ENCODE measurements at places on chromosomes 4 and X.

- DNase-seq, result no peak
Measured at GRCh38 chr4:65798498-65799127, 128.3 kb upstream of the EPHA5 start.

DNA sequence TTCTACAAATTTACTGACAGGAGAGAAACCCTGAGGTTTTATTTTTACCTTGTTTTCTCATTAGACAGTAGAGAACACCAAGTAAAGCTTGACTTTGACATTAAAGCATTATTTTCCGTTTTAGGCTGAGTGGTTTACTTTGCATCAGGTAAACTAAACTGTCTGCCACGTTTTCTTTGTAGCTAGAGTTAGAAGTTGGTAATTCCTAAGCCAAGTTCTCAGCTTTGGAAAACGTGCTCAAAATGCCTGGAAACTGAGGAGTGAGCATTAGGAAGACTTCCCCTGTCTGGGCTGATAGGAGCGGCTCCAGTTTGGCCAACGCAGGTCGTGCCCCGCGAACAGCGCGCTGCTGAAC, 819 bp downstream of the PDLIM3 start:
- DNase-seq, result no peak

DNA sequence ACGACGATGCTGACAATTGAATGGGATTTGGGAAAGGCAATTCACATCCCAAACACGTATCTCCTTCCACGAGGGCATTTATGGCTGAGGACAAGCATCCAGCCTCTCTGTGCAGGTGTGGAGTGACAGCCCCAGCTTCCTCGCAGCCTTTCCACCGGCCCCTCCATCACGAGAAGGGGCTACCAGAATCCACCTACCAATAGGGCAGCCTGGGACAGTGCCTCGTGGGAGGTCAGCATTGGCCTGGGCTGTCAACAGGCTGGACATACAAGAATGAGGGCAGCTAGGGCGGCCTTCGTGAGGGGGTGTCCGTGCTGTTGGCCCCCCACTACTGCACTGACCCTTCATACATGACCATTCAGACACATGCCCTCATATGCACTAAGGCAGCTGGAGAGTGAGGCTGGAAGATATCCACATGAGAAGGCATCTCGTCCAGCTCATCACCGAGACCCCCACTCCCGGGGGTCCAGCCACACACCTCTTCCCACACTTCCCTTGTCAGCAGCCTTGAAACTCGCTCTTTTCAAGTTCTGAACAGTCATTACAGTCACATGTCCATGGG, 81.0 kb upstream of the ADRA2C start:
- DNase-seq, result no peak

GRCh38 chrX:139882299-139882698, 50.6 kb downstream of the ATP11C start:
- no peak for DNase-seq

GRCh38 chr4:142416121-142416520, 430.0 kb downstream of the INPP4B start:
- no peak for DNase-seq

- DNase-seq, result no peak
Measured at GRCh38 chr4:113404841-113405240, 355.4 kb downstream of the ANK2 start.

- no peak for DNase-seq
Measured at GRCh38 chr4:109921384-109921808, 8.7 kb downstream of the EGF start.

DNA sequence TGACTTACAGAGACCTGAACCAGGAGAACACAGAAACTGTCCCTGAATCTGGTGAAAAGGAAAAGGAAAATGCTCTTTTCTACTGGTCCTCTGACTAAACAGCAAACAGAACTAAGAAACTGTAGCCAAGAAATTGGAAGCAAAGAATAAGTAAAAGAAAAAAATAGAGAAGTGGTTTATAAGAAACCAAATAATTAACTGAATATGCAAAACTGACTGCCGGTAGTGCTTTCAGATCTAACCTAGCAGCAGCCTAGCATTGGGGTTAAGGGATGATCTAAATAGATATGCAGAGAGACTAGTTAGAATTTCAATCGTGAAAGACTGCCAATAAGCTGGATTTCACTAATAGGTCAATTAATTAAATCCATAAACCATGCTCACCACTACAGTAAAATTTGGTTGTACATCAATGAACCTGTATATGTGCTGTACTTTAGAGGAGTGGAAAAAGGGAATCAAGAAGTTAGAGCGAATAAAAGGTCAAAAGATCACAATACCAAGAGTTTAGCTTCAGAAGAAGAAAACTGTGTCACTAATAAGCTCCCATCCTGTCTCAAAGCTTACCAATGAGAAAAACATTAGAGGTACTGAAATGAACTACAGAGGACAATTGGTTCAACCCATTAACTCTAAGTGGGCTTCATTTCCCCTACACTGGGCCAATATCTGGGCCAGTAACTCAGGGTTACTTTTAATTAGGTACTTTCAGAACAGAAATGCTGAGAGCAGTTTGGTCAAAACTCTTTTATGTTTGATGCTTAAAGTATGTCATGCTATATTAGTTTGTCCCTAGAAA, 53.6 kb downstream of the KLHL13 start:
- no peak for DNase-seq

DNA sequence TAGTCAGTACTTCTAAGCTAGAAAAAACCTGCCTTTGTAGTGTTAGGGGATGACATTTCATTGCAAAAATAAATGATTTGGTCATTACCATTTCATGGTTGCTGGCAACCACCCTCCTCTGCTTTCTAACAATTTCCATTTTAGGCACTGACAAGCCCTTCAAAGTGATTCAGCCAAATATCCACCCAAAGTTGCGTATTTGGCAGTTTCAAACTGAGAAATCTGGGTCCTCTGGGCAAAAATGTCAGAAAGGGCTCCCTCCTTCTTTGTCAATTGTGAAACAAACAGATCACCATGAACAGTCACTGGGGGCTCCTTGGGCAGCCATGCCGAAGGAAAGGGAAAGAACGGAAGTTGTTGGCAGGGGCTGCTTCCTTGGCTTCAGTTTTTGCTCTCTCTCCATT, 33.0 kb downstream of the PLAC1 start:
- no peak for DNase-seq

- DNase-seq, result no peak
Measured at GRCh38 chr4:113292371-113293042, 243.1 kb downstream of the ANK2 start.

DNA sequence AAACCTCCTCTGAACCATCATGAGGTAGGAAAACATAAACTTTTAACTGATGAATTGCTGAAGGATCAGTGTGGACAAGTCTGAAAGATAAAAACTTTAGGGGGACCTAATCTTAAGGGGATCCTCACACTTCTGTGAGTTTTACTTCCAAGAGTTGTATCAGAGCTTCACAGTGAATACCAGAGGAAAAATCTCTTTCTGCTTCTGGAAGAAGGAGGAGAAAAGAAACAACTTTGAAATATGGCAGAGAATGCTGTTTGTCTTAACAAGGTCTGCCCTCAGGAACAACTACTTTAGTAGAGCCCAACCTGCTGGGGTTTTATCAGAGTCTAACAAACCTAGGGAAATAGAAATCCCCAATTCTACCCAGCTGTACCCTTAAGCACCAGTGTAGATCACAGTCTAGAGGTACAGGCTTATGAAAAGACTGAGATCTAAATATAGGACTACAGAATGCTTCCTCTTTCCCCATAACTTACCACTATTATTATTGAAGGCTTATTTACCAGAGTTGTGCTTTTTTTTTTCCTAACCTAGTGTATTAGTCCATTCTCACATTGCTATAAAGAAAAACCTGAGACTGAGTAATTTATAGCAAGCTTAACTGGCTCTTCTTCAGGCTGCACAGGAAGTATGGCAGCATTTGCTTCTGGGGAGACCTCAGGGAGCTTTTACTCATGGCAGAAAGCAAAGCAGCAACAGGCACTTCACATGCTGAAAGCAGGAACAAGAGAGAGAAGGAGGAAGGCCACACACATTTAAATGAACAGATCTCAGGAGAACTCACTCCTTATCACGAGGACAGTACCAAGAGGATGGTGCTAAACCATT, 167.9 kb downstream of the CAMK2D start:
- no peak for DNase-seq

DNA sequence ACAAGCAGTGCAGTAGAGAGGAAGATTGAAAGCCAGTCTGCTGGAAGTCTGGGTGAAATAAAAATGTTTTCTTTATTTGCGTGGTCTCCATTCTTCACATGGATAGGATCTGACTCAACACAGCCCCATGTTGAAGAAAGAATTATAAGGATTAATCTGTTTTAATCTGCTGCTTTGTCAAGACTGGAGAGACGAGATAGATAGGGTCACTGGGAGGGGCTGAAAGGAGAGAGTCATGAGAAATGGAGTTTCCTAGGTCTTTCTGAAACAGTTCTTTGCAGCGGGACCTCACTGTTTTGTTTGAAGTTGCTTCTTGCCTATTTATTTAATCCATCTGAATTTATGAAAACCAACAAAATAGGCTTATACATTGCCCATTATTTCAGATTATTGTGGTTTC, 32.4 kb upstream of the RHOH start:
- DNase-seq, result no peak

- no peak for DNase-seq
Measured at GRCh38 chrX:26848511-26848910, 614.6 kb downstream of the PPP4R3C start.

DNA sequence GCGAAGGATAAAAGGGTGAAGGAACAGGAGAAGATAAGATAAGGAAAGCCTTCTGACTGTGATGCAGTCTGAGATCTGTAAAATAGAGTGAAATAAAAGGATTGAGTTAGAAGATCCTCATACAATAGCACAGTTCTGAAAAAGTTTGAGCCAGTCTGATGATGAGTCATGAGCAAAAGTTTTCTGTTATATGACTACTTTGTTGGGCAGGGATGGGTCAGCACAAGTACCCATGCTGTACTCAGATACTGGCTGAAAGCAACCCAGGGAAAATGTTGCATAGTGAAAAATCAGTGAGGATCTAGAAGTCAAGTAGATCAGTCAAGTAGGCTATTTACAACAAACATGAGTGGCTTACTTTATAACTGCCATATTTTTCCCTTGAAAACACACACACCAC, 253.5 kb downstream of the PCDH10 start:
- no peak for DNase-seq
